ENCODE measurements at places on chromosomes 16 and 17.

- no peak for DNase-seq
These were observed 241.2 kb upstream of the RPL38 start for GRCh38 chr17:73962308-73962707.

- DNase-seq, result no peak
These were observed 292.0 kb downstream of the CPPED1 start for GRCh38 chr16:12511708-12512107.

DNA sequence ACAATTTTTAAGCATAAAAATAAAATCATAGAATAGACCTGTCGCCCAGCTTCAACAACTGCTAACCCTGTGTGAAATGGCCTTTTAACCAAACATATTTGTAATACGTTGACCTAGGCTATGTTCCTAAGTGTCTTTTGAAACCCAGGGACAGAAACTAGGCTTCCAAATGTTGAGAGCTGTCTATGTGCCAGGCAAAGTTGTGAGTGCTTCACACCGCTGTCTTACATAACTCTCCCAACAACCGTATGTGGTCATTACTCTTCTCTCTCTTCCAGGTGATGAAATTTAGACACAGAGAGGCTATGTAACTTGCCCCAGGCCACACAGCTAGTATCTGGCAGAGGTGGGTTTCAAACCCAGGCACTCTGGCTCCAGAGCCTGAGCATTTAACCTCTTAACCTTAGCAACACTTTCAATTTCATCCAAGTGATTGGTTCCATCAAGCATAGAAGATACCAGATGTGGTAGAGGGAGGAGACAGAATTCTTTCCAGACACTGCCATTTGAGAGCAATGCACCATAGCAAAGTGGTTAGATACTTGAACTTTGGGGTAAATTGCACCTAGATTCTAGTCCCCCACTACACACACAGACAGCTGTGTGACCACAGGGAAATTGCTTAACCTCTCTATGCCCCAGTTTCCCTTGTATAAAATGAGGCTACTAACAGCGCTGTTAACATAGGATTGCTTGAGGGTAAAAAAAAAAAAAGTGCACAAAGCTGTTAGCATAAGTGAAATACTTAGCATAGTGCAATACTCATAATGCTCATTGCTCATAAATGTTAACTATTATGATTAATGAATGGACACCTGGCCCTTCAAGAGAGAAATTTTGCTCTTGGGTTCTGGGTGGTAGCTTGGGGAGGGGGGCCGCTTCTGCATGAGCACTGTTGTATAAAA is 160.6 kb downstream of the IRX3 start:
- no peak for DNase-seq

DNA sequence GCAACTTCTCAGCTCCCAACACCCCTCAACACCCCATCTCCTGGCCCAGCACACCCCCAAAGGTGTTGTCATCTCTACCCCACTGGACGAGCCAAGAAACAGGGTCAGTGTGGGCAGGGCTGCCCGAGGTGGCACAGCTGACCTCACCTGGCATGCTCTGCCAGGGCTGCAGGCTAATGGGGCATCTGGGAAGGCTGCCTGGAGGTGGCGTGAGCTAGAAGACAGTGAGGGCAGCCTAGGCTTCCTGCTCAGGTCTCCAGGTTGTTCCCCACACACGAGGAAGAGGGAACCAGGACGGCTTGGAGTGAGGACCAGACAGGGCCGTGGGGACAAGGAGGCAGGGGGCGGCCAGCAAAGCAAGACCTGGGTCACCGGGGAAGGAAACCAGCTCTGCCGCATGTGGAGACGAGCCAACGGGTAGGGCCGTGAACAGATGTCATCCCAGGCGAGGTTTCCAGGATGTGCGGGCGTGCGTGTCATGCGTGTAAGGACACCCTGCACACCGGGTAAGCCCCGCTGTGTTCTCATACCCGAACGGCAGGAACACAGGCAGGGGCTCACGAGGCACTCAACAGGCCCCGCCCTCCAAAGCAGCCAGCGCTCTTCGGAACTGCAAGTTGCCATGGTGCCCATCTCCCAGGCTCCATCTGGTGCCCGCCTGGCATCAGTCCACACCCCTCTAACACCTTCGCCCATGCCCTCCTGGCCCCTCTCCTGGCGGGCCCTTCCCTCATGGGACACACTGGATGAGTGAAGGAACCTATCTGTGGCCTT is 29.6 kb upstream of the PVALEF start:
- DNase-seq, result no peak

GRCh38 chr16:79717333-79718137 is 117.0 kb upstream of the MAF start:
- no peak for DNase-seq

DNA sequence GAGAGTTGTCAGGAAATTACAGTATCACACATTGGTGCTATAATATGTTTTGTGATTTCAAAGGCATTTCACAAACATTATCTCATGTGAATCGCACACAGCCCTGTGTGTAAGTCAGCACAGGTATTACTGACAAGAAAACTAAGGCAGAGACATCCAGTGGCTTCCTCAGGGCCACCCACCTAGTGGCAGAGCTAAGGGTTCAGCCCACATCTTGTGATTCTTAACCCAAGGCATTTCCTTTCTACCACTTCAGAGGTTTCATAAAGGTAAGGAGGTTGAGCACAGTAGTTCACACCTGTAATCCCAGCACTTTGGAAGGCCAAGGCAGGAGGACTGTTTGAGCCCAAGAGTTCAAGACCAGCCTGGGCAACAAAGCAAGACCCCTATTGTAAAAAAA is 58.2 kb downstream of the STX8 start:
- DNase-seq, result no peak

Data from stimulated activated CD8-positive, alpha-beta memory T cell treated with anti-CD3 and anti-CD28 coated beads, Interleukin-4, amount 100 ng/mL, for 4 hours (primary cell).